ENCODE measurements at places on chromosomes 12 and 14.

DNA sequence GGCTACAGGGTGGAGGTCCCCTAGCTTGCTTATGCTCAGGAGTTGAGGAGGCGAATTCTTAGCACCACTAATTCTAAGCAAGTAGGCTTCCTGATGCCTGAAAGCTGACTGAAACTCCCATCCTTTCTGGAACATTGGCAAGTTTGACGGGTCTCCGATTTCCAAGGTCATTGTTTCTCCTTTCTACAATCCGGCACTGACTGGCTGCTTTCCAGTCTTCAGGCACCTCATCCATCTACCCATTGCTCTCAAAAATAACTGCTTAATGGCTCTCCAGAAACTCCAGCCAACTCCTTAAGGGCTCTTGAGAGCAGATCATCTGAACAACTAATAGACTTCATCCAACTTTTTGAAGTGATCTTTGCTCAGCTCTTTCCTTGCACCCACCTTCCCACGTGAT lies 13.3 kb downstream of the REM2 start:
- no peak for DNase-seq

DNA sequence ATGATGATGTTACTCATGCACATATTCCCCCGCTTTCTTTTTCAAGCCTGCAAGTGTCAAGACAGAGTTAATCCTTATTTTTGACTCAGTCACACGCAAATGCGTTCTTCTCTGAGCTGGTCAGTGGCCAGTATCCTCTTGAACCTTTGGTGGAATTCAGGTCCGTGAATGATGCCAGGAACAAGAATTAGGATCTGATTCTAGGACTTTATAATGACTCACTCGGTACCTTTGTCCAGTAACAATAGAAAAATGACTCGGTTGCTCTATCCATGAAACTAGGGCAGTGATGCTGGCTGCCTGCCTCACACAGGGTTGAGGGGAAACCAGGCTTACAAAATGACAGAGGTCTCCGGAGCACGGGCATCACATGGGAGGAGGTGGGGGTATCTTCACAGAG lies 185.8 kb upstream of the NUDT4 start:
- no peak for DNase-seq

DNA sequence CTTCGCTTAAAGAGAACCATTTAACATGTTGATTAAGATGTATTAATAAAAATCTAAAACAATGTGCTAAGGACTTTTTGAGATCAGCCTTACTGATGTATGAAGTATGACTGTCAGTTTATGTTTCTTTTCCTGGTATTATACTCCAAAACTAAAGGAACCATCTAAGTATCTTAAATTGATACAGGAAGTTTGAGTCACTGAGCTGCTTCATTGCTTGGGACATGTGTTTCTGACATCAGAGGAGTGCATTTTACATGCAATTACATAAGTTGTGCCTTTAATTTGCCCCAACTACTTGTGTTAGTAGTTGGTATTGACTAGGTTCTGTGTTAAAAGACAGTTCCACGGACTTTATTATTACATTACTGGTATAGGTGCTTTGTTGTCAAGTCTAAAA lies 50.9 kb downstream of the PROX2 start:
- DNase-seq = no peak

DNA sequence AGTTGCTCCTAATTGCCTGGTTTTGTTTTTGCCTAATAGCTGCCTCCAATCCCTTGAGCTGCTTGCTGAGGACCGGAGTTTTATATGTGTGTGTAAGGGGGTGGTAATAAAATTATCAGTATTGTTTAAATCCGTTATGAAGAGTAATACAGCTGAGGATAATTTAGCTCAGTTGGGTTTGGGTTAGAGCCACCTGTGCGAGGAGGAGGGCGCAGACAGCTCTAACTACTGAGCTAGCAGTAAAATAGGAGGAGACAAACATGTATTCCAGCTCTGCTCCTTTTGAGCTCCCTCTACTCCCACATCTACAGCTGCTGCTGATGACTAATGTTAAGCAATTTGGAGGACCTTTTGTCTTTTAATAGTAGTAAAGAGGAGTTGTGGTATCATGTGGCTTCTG lies 61.5 kb downstream of the SPATS2 start:
- DNase-seq = no peak

DNA sequence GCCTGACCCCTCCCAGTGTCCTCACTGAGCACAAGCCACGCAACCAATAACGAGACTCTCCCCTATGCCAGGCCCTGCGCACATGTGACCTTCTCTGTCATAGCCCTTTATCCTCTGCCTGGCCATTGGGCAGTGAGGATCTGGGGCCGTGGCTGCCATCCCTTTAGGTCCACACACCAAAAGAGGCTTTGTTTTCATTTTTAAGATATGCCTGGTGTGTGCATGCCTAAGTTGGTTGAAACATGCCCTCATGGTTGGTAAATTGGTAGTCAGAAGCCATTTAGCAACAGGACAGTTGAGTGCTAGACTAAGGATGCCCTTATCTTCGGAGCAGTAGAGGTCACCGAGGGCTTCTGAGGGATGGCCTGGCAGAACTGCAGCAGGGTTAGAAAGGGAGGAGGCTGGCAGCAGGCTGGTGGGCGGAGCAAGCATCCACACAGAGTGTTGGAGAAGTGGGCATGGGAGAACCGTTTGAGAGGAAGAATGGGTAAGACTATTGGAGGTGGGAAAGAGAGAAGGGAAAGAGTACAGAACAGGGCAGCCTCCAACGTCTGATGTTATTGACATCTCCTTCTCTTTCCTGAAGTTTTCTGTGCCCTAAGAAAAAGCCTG lies 75.1 kb downstream of the SLC24A4 start:
- DNase-seq = no peak

DNA sequence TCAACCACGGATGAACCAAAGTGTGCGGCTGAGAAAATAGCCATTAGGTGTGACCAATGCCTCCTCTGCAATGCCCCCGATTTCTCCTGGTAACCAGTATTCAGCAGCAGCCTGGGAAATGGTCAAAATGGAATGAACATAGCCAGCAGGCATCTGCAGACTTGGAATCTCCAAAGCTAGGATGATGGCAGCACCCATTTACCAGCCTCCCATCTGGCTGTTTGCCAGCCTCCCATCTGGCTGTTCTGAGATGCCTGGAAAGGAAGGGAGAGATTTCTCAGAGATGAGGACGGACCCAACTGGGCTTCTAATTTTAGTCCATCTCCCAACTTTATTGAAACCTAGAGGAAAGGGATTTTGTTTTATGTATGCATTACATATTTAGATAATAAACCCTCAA lies 16.2 kb downstream of the CLMN start:
- DNase-seq = no peak

- no peak for DNase-seq
These were observed 14.0 kb upstream of the RIPK3 start for GRCh38 chr14:24353559-24354481.

DNA sequence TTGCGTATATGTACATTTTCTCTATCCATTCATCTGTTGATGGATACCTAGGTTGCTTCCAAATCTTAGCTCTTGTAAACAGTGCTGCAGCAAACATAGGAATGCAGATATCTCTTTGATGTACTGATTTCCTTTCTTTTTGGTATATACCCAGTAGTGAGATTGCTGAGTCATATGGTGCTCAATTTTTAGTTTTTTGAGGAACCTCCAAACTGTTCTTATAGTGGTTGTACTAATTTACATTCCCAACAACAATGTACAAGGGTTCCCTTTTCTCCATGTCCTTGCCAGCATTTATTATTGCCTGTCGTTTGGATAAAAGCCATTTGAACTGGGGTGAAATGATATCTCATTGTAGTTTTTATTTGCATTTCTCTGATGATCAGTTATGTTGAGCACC lies 44.3 kb downstream of the PELI2 start:
- DNase-seq = no peak

DNA sequence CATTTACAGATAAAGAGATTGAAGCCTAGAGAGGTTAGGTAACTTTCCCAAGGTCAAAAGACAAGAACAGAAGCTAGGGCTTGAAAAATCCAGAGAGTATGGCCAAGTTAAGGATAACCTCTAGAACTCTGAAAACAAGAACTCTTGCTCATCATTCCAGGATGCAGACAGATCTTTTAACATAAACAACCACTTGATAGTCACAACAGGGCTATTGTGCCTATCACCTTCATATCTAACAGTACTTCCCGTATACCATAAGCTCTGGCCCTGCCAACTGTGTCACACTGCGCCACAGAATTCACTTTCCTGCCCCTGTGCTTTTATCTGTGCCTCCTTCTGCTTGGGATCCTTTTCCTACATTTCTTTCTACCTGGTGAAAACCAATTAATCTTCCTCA lies 18.2 kb downstream of the ERP29 start:
- DNase-seq = no peak

- DNase-seq = no peak
These were observed 191.1 kb upstream of the PRICKLE1 start for GRCh38 chr12:42780671-42781070.
